Nephron progenitor cell (in vitro differentiated cells): ENCODE measurements at places on chromosomes 1 and 21.

DNA sequence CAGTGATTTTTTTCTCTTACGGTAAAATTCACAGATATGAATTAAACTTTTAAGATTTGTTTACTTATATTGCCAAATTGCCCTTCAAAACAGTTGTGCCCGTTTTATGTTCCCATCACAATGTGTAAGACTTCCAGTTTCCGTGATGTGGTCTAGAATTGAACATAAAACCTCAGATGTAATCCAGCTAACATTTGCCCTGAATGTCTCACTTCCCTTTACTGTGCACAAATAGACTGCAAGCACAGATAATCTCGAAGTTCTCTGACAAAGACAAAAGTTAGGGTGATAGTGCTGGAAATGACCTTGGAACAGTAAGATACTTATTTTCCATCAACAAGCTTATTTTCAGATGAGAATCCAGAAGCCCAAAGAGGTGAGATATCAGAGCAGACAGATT is 177.5 kb downstream of the ZZZ3 start:
- no peaks in the 10 kb centered on the region for H3K36me3 ChIP-seq
- no peak overlapping the region for H3K4me3 ChIP-seq
- no peaks in the 10 kb centered on the region for H3K4me1 ChIP-seq
- no peak for DNase-seq
- H3K27ac ChIP-seq: no peak overlapping the region

DNA sequence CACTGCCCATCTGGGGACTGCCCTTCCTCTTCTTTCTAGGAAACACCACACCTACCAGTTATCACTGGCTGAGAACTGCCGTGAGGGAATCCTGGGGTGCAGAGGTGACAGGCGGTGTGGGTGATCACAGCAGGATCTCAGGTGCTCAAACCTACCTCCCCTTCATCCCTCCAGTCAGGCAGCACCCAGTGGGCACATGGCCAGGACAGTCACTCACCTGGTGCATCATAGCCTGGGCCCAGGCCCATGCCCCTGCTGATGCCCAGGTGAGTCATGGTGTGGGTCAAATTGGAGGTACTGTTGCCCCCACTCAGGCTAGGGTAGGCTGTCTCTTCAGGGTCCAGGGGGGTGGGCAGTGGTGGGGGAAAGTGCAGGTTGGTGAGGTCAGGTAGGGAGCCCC is 5.3 kb upstream of the DENND4B start:
- H3K27ac ChIP-seq: no peak overlapping the region
- no peak overlapping the region for H3K4me3 ChIP-seq
- H3K4me1 ChIP-seq: peaks cover 39% of the 10 kb centered on the region

DNA sequence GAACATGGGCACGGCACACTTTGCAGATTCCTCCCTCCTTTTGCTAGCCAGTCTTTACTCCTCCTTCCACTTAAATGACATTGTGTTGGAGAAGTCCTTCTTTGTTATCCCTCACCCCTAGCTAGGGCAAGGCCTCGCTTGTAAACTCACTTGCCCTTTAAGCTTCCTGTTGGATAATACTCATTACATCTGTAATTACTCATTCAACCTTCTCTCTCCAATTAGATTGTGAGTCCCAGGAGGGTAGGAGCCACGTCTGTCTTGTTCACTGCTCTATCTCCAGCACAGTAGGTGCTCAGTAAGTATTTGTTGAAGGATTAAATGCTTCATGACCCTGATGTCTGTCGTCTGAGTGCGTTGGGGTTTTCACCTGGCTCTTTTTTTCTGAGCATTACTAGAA is 98.7 kb upstream of the USP24 start:
- peaks cover 17% of the 10 kb centered on the region for H3K4me1 ChIP-seq
- H3K27me3 ChIP-seq: peaks cover 4% of the 10 kb centered on the region
- H3K4me3 ChIP-seq: no peak overlapping the region
- H3K36me3 ChIP-seq: no peaks in the 10 kb centered on the region

DNA sequence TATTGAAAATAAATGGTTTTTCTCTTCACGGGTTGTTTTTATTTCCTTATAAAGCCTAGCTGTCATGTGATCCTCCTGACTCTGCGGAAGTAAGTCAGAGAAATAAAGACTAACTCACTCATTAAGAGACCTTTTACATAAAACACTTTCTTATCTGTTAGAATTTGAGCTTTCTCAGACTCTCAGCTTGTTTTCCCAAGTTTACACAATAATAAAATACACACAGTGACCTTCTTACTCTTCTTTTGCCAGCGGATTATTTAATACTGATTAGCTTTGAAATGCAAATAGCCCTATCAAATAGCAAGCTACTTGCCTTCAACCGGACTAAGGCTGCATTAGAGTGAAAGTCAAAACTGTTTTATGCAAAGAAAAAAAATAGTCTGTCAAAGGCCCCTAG is 45.5 kb upstream of the CXADR start:
- H3K27me3 ChIP-seq: peaks cover 1% of the 10 kb centered on the region
- H3K36me3 ChIP-seq: no peaks in the 10 kb centered on the region
- peaks cover 17% of the 10 kb centered on the region for H3K4me1 ChIP-seq
- DNase-seq: no peak
- H3K4me3 ChIP-seq: peak overlapping the region; percentile 78
- H3K27ac ChIP-seq: peak overlapping the region; percentile 90

GRCh38 chr21:42135386-42136052 is 64.4 kb downstream of the UMODL1 start:
- no peaks in the 10 kb centered on the region for H3K36me3 ChIP-seq
- no peak for DNase-seq
- no peak overlapping the region for H3K27ac ChIP-seq

GRCh38 chr1:154446292-154446691 is 41.1 kb downstream of the IL6R start:
- no peak for DNase-seq
- H3K4me3 ChIP-seq: no peak overlapping the region
- H3K36me3 ChIP-seq: no peaks in the 10 kb centered on the region
- peaks cover 25% of the 10 kb centered on the region for H3K4me1 ChIP-seq

DNA sequence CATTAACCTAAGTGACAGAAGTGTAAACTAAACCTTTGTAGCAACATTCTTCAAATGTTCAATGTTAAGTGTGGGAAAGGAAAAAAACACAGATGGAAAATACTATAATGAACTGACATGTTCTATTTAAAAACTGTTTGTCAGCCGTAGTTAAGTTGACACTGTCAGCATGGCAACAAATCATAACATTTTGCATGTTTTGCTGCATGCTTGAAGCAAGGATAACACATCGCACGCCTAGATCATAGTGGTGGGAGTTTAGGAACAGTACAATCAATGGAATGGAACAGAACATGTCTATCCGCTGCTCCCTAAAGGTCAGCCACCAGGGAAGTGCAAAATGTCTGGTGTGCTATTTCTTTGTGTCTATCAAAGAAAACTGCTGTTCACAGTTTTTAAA is 62.5 kb upstream of the ESRRG start:
- H3K36me3 ChIP-seq: no peaks in the 10 kb centered on the region
- no peaks in the 10 kb centered on the region for H3K4me1 ChIP-seq
- H3K4me3 ChIP-seq: no peak overlapping the region
- no peak overlapping the region for H3K27ac ChIP-seq
- peaks cover 7% of the 10 kb centered on the region for H3K27me3 ChIP-seq
- DNase-seq: no peak

DNA sequence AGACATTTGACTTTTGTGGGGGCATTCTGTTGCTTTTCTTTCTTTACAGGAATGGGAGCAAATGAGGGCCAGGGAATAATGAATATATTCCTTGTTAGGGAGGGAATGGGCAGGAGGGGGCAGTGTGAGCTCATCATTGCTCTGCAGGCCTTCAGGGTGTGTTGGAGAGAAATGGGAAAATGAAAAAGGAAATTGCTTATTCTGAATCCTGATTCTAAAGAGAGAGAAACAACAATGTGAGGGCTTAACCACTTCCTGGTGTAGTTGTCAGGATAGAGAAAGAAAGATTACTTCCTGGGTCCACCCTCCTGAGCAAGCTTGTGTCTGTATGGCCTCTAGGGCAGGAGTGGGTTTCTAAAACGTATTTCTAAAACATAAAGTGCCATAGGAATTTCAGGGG is 28.3 kb downstream of the VANGL2 start:
- no peak overlapping the region for H3K4me3 ChIP-seq
- H3K27me3 ChIP-seq: peaks cover 5% of the 10 kb centered on the region
- DNase-seq: peak; percentile 37
- H3K4me1 ChIP-seq: peaks cover 5% of the 10 kb centered on the region

GRCh38 chr1:110321045-110321444 is 18.1 kb upstream of the RBM15 start:
- H3K4me3 ChIP-seq: no peak overlapping the region
- no peaks in the 10 kb centered on the region for H3K36me3 ChIP-seq
- no peak for DNase-seq
- H3K27ac ChIP-seq: no peak overlapping the region
- no peaks in the 10 kb centered on the region for H3K4me1 ChIP-seq

DNA sequence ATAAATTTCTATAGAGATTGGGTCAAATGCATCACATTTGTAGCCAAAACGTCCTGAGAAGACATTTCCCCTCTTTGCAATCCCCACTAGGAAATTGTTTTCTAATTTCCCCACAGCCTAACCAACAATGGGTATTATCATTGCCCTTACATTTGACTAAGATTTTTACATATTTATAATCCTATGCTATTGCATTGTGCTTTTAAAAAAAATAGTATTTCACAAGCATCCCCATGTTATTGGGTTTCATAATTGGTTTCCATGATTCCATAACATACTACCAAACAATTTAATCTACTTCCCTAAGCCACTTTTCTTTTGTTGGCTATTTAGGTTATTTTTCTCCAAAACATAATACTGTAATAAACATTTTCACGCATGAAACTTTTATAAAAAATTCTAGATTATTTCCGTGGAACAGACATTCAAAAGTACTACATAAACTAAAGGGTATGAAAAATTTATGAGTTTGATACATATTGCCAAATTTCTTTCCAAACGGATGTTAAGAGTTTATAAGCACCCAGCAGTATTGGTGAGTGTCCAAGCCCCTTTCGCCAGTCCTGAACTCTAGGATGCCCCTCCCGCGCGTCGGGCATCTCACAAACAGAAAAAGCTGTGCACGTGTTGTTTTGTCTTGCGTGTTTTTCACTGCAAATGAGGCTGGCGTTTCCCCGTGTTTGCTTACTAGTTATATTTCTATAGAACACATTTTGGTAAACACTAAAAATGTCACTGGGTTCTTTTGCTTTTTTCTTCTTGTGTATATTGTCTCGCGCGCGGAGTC is 2.0 kb upstream of the LHX4 start:
- H3K27me3 ChIP-seq: peaks cover 97% of the 10 kb centered on the region
- H3K4me1 ChIP-seq: peaks cover 4% of the 10 kb centered on the region
- H3K36me3 ChIP-seq: no peaks in the 10 kb centered on the region
- H3K27ac ChIP-seq: no peak overlapping the region
- DNase-seq: no peak
- peak overlapping the region; percentile 59 for H3K4me3 ChIP-seq
